NCI-H774 (cell line): ENCODE measurements at places on chromosomes 6 and 20.

DNA sequence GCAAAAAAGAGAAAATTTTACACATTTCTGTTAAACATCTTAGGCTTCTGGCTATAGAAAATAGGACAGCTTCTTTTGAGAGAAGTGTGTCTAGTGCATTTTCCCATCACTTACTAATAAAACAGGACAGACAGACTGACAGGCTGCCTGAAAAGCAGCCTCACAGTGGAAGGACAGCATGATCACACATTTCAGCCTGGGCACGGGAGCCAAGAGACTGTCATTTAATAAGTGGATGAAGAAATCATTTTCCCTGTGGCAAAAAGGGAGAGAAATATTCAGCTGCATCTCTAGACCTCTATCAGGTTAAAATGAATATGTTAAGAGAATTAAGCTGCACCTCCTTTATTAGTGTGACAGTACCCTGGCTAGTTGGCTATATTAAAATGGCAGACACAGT is 960.5 kb downstream of the KIF16B start:
- DNase-seq = no peak

DNA sequence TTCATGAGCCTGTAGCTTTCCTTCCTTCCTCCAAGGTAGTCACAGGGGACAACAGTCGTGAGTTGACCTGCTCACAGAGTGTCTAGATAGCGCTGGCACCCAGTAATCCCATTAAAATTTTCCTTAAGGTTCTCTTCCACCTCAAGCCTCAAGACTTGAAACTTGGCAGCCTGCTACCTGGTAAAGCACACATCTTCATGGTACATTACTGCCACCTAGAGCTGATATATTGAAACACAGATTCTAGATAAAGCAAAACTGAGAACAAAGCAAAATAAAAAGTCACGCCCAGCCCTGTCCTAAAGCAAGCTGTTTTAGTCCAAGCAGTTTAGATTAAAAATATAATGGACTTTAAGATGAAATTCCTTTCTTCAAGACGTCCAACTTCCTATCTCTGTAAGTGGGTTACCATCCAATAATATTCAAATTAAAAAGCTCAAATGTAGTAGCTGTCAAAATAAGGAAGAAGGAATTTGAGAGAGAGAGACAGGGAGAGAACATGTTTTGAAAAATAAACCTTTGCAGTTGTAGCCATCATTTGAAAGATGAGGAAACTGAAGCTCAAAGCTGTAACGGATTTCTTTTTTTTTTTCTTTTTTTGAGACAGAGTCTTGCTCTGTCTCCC is 50.7 kb upstream of the CD83 start:
- peak; percentile 64 for DNase-seq

DNA sequence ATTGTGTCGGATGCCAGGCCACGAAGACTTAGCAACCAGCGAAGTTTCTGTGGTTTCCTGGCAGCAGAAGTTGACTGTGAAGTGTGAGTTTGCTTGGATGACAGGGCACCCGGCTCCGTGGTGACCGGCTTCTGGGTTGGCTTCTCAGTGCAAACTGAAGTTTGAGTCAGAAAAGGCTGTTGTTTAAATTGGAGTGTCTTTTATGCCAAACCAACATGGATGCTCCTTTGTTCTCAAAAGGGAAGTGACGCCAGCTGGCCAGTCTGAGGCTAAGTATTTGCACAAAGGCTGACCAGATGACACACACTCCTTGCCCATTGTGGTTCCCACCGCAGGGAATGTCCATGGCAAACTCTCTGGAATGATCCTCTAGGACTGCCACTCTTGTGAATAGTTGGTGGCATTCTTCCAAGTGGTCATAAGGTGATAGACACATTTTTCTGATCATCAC is 164.8 kb upstream of the QKI start:
- no peak for DNase-seq

GRCh38 chr20:50568549-50568942 is 58.4 kb downstream of the PTPN1 start:
- DNase-seq = no peak

DNA sequence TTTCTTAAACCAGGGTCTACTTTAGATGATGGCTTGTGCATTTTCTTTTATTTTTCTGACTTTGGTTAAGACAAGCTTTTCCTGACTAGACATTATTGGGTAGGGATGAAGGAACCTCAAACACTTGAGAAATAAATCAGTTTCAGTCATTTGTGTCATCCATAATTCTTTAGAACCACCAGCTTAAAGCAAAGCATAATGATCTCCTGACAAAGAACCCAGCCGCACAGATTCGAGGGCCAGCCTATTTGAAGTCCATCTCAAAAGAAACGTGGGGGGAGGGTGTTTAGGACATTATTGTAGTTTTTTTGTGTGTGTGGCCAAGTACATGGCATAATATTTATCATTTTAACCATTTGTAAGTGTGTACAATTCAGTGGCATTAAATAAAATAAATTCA is 6.3 kb upstream of the TCP11 start:
- DNase-seq = no peak

DNA sequence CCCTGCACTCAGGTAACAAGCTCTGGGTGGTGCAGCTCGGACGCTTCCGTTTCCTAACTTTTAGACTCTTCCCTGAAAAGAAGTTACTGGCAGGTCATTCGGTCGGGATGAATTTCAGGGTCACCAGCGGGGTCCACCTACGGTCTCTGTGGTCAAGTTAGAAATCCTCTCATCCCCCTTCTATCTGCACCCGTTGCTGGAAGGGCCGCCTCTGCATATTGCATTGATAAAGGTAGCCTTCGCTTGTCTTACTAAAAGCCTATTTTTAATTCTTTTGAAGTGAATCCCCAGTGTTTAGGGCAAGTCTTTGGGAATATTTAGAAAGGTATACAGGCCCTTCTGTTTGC is 47.3 kb downstream of the LRRN4 start:
- no peak for DNase-seq

GRCh38 chr20:41373931-41374920 is 7.6 kb upstream of the EMILIN3 start:
- no peak for DNase-seq

- no peak for DNase-seq
Observed at GRCh38 chr6:85065831-85066230, 301.4 kb upstream of the TBX18 start.

DNA sequence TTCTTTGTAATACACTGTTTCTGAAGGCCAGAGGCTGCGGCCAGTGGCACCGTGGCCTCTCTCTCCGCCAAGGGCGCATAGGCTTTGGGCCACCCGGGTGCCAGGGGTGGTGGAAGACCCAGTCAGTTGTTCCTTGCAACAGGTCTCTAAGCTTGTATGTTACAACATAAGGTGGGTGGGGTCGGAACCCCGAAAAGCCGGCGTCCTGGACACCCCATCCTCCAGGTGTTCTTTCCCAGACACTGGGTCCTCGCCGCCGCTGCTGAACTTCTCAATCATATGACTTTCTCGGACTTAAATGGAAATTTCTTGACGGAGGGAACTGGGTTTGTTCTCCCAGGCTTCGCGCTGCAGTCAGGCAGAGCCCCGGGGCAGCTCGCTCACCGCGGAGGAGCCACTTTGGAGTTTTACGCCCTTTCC is 983 bp upstream of the KCNQ5 start:
- DNase-seq = no peak

GRCh38 chr6:170165471-170166117 is 125.3 kb downstream of the DLL1 start:
- DNase-seq = no peak

- DNase-seq = peak; percentile 60
Observed at GRCh38 chr20:18056174-18057100, 1.3 kb downstream of the OVOL2 start.

- DNase-seq = no peak
Observed at GRCh38 chr20:16158976-16159286, 414.3 kb downstream of the KIF16B start.

- DNase-seq = no peak
Observed at GRCh38 chr20:21609221-21609620, 95.4 kb upstream of the NKX2-2 start.

- DNase-seq = no peak
Observed at GRCh38 chr20:38842026-38842425, 36.5 kb downstream of the PPP1R16B start.

DNA sequence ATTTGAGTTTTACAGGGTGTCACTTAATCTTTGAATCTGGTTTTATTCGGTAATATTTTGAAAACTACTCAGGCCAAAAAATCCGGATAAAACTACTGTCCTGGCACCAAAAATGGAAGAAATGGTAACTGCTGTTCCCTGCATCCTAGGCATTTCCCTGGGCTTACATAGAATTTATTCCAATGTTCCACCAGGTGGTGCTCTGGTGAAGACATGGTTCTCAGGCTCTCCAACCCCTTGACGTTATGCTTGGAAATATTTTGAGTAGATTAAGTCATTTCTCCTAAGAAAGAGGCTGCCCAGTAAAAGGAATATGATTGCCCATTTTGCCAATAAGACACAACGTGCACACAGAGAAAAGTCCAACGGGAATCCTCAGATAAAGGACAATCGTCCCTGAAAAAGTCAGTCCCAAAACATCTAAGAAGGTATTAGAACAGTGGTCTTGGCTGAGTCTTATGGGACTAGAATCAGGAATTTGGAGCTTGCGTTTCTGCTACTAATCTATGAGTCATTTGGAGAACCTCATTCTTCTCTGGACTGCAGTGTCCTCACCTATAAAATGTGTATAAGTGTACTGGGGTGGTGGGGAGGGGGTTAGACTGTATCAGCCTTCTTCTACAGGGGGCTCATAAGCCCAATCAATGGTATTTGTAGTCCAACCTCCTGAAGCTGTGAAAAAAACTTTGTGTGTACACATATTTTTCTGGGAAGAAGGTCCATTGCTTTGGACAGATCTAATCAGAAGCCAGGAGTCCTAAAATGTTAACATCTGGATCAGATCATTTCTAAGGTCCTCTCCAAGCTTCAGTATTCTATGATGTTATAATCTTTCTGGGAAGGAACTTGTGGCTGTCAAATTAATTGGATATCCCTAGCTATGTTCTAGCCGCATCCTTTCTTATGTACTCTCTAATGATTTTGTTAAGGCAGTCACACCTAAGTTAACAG is 131.0 kb upstream of the BMP2 start:
- peak; percentile 28 for DNase-seq

DNA sequence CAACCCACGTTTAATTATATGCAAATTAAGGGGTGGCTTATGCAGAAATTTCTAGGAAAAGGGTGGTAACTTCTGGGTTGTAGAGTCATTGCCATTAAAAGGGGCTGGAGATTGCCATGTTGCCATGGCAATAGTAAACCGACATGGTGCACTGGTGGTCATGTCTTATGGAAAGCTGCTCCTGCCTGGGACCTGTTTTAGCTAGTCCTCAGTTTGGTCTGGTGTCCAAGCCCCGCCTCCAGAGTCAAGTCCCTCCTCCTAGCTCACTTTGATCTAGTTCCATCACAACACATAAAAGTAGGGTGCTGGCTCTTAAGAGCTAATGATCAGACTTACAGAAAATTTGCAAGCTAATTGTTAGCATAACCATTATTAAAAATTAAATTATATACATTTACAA is 5.3 kb downstream of the SLC22A2 start:
- DNase-seq = no peak

GRCh38 chr6:130365166-130366106 is at the start of gene TMEM200A:
Gene TMEM200A, plus strand, starts transcription at chr6:130366017. Its CDS starts 74,406 bp downstream, at chr6:130440423.
- no peak for DNase-seq

DNA sequence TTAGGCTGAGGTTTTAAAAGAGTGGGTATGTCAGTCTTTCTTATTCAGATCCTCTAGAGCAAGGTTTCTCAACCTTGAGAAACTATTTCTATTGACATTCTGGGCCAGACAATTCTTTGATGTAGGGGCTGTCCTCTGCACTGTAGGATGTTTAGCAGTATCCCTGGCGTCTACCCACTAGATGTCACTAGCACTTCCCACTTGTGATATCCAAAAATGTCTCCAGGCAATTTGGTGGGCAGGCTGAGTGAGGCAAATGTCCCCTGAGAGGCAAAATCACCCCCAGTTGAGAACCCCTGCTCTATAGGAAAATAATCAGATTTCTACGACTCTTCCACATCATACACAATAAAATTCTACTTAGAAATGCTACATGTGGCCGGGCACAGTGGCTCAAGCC is 7.7 kb upstream of the ZKSCAN8 start:
- no peak for DNase-seq

DNA sequence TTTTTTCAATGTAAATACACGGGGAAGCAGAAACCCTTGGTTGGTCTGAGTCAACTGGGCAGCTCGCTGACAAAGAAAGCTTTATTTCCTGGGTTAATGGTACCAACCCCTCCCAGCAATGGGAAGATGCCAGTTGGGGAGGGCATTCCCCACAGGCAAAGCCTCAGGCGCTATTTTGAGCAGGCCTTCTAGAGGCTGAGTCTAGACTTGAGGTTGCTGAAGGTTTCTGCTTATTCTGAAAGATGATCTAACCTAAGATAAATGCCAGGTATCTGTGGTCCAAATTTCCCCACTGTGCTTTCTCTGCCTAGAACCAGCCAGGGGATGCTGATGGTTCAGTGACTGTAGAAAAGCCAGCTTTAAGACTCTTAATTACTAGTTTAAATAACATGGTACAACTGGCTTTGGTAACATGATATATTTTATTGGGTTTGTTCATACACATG is 172.5 kb upstream of the JARID2 start:
- DNase-seq = no peak

- DNase-seq = no peak
Observed at GRCh38 chr20:35735826-35736470, 6.1 kb downstream of the RBM39 start.

GRCh38 chr20:56809668-56810067 is 180.6 kb downstream of the TFAP2C start:
- no peak for DNase-seq

GRCh38 chr20:44624152-44624551 is 27.3 kb downstream of the ADA start:
- DNase-seq = no peak

GRCh38 chr6:117531346-117531745 is 48.9 kb downstream of the DCBLD1 start:
- no peak for DNase-seq

DNA sequence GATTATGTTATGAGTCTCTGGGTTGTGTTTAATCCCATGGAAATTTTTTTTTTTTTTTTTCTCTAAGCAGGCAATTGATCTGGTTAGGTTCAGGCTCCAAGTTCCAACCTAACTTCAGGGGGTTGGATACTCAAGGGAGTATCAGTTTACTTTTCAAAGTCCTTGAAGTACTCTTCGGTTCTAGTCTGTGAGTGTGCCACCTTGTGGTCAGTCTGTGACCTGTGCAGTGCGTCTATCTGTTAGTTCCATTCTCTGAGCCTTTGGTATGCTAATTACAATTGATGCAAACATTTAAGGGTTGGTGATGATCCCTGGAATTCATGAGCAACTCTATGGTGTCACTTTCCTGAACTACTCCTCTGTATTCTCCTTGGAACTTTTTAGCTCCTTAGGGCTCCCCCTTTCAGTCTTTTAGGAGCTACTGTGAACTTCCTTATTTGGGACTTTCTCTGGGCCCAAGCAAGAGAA is 342.0 kb downstream of the SOX4 start:
- no peak for DNase-seq

DNA sequence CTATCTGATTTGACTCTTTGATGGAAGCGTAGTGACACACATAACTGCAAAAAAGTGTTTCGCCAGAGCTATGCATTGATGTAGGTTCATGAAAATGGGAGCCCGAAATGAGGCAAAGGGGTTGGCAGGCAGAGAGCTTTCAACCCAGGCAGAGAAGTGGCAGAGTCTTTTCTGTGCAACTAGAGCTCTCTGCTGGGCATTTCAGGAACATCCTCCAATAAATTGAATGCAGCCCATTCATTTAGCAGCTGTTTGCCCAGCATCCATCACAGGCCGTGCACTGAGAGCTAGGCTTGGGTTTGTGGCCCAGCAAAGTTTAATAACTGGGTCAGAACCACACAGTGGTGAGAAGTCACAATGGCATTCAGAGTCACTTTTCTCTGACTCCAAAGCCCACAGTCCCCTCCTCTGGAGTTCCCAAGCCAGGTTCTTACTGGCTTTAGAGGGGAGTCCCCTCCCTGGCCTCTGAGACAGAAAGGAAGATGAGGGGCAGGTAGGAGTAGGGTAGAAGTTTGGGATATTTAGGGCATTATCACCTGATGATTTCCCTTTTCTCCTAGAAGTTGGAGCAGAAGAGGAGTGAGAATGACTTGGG is 31.8 kb upstream of the ELMO2 start:
- peak; percentile 1 for DNase-seq
